MCF 10A (cell line): ENCODE measurements at places on chromosomes 16 and 17. TPM values are rescaled to one million over a fixed set of nuclear protein-coding genes. Genes with fewer than 3 reads are reported as not detected.

Gene SULT1A2
- total RNA-seq, result 0.44 and 0.76 TPM in 2 replicates

DNA sequence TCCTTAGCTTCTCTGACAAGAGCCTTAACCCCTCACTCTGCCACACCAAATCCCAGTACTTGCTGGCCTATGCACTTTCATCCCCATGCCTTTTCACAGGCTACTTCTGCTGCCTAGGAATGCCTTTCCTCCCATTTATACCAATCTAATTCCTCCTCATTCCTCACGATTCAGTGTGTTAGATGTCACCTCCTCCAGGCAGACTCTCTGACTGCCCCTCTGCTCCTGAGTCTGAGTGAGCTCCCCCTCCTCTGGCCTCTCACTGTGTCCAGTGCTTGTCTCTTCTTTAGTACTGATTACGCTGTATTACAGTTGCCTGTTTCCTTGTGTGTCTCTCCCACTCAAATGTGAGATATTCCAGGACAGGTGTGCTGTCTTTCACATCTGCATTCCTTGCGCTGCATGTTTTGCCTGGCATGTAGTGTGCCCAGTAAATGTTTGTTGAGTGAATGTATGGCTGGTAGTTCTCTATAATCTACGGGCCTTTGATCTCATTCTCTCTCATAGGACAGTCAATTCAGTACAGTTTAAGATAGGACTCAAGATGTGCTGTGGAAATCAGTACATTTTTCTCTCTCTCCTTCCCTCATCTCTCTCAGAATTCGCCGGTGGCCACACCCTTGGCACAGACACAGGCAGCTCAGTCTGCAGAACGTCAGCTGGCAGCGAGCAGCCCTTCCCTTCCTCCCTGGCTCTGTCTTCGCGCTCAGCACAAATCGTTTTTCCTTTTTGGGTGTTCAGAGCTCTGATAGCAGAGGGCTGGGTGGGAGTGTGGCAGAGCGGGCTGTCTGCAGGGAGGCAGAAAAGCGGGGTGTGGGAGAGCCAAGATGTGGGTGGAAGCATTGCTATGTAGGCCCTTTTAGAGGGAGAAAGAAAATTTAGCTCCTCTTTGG lies 18.5 kb downstream of the ARL4D start:
- peak; percentile 73 for DNase-seq

DNA sequence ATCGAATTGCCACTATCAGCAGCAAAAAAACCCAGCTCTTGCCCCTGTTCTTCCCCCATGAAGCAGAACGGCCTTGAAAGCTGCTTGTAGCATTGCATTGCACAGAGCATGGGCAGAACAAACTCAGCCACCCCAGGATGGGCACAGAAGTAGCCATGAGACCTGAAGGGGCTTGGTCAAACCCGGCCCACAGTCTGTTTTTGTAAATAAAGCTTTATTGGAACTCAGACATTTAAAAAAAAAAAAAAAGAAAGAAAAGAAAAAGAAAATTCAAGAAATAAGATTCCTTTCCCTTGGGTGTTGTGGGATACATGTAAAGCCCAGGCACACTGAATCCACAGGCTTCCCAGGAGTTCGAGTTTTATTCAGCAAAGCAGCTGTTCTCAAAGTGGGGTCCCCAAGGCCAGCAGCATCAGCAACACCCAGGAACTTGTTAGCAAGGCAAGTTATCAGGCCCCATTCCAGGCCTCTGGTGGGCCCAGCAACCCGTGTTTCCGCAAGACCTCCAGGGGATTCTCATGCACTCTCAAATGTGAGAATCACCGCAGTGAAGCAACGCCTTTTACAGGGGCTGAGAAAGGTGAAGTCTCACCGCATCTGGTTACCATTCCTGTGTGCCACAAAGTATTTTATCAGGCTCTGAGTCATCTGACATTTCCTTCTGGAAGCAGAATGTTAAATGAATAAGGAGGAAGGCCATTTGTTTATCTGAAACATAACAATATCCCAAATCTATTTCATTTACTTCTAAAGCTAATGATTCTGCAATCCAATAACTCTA lies 108.2 kb downstream of the SLC39A11 start:
- DNase-seq, result peak; percentile 49

Gene FAM83G
- total RNA-seq, result 47.7 and 50.1 TPM in 2 replicates

DNA sequence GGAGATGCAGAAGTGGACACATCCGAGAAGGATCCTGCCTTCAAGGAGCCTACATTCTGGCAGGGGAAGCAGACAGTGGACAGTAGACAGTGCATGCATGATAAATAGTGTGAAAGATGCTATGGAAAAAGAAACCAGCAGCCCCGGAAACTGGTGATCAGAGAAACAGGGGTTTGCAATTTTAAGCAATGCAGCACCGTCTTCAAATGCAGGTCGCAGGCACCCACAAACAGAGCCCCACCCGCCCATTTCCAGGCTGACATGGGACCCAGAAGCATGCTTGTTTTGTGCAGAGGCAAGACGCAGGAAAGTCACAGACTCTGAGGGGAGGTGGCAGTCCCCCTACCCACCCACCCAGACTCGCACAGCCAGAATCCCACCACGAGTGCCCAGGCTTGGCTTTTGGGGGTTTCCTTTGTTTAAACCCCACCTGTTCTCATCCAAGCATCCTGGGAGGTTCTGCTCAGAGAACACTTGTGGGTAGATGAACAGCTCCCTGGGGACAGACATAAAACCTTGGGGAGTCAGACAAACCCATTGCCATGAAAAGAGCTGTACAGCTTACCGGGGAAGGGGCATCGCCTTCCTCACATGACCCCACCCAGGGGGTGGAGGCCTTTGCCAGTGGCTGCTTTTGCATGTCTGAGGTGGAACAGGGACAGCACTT lies 114.3 kb downstream of the MGAT5B start:
- no peak for DNase-seq

- DNase-seq, result no peak
Measured at GRCh38 chr17:9109933-9110332, 88.6 kb downstream of the NTN1 start.

Gene CCL23
- total RNA-seq, result not detected in 2 replicates

Gene ATMIN
- total RNA-seq, result 33.8 and 39.1 TPM in 2 replicates

- no peak for DNase-seq
Measured at GRCh38 chr17:38921756-38922411, 3.5 kb upstream of the LASP1NB start.

DNA sequence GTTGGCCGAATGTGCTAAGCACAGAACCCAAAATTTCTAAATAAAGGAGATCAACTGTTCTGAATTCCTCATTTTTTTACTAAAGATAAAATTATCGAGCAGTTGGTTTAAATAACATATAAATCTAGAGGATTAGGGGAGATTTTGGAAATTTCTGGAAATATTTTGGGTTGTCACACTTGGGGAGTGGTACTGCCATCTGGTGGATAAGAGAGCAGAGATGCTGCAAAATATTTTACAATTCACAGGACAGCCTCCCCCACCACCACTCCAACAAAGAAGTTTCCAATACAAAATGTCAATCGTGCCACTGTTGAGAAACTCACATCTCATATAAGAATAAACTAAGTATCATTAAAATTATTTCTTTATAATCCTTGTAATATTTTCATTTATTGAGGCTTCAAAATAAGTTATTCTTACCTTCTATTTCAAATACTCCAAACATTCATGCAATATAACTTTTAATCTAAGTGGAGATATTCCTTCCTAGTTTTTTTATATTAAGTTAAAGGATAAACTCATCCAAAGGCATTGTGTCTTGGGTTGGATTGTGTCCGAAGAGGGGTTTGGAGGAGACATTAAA lies 17.0 kb upstream of the ABCA8 start:
- peak; percentile 48 for DNase-seq

DNA sequence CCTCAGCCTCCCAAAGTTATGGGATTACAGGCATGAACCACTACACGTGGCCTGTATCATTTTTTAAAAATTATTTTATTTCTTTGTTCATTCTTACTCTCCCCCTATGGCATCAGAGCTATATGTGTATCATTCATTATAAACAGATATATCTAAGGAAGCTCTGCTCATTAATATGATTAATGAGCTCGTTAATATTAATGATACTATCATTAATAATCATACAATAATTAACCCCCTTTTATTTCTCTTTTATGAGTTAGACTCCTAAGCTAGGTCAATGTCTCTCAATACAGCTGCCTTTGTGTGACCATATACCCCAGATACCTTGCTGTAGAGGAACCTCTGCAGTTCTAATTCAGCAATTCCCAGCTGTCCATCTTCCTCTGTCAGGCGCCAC lies 4.5 kb upstream of the RSKR start:
- DNase-seq, result no peak

Gene ASPA
- total RNA-seq, result 0.54 TPM in 2 replicates

Gene NUP88
- total RNA-seq, result 88.2 and 89.2 TPM in 2 replicates

- DNase-seq, result no peak
Measured at GRCh38 chr17:69949973-69950695, 124.9 kb upstream of the KCNJ16 start.

Gene SPNS3
- not detected in 2 replicates for total RNA-seq

GRCh38 chr16:59634951-59635350 lies 900.8 kb upstream of the GOT2 start:
- no peak for DNase-seq

- no peak for DNase-seq
Measured at GRCh38 chr17:63293323-63294075, 152.6 kb downstream of the CYB561 start.

GRCh38 chr16:81462683-81463082 lies 18.1 kb downstream of the CMIP start:
- DNase-seq, result no peak

GRCh38 chr17:76542566-76542971 lies 2.7 kb downstream of the PRCD start:
- no peak for DNase-seq

Gene CD300LD
- not detected in 2 replicates for total RNA-seq

DNA sequence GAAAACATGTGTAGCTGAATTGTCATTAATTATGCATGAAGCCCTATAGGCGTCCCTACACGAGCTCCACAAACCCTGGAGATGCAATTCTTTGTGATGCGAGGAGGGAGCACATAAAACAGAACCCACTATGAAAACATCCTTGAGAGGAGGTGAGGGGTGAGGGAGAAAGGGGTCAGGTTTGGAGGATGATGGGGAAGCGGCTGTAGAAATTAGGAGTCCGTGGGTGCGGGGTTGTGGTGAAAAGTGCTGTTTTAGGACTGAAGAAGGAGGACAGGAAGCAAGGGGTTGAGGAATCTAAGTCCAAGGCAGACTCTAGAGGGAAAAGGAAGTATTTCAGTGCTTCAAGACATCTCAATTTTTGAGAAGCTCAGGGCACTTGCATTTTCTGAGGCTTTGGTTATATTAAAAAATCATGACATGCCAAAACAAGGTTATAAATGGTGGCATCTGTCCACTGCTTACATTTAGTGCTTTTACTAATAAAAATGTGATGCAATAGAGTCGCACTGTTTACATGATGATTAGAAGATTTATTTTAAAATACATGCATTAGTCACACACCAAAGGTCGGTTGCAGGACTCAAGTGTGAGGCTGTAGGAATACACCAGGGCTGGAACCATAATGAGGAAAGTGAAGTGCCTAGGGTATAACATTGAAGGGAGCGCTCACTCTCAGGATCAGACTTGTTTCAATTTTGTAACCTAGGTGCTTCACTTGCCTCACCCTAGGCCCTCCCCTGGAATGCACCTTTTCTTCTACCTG lies 379.5 kb downstream of the HS3ST4 start:
- DNase-seq, result no peak

GRCh38 chr17:8357910-8358309 lies 18.3 kb downstream of the ODF4 start:
- no peak for DNase-seq

DNA sequence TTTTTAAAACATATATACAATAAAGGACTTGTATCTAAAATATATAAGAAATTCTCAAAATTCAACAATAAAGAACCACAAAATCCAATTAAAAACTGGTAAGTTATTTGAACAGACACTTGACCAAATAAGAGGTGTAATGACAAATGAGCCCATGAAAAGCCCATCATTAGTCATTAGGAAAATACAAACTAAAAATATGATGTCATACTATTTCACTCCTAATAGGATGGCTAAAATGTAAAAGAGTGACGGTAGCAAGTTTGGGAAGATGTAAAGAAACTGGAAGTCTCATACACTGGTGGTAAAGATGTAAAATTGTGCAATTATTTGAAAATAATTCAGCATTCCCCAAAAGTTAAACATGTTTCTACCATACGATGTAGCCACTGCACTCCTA lies 1095.3 kb upstream of the CDH8 start:
- no peak for DNase-seq
